Stimulated activated CD4-positive, alpha-beta T cell treated with anti-CD3 and anti-CD28 coated beads, Interleukin-15, amount 100 ng/mL, for 1 hour (primary cell): ENCODE measurements at places on chromosomes 11 and 22.

GRCh38 chr11:31340903-31341572, 28.5 kb downstream of the DCDC1 start:
- no peak for DNase-seq

- no peak for DNase-seq
Observed at GRCh38 chr22:23575601-23576000, 4.5 kb downstream of the IGLL1 start.

DNA sequence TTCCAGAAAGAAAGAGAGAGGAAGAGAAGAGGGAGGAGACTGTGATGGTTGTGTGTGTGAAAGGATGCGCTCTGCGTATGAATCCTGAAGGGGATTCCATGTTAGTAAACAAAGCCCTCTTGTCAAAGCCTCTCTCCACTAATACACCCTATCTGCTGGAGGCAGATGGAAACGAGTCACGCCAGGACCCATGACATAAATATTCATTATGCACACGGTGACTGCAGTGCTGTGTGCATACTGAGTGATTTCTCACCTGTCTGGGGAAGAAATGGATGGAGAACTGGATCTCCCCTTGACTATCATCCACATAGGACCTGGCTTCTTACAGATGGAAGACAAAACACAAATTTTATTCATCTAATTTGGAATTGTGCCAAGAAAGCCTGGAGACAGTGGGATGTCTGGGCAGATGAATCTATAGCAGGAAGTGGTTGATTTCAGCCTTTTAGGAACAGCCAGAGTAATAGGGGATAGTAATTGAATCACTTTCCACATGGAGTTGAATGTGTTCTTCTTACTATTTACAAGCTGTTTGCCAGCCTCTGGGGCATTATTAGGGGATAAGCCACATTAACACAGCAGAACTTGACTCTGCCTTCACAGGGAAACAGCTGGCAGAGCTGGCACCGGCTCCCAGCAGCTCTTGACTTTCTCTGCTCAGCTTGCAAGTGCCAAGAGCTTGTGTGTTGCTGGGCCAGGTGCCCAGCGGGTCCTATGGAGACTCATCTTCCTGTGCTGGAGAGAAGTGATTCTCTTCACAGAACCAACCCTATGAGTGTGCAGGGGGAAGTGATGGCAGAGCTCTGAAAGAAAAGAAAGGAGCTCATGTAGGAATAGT, 9.0 kb downstream of the MTNR1B start:
- no peak for DNase-seq

DNA sequence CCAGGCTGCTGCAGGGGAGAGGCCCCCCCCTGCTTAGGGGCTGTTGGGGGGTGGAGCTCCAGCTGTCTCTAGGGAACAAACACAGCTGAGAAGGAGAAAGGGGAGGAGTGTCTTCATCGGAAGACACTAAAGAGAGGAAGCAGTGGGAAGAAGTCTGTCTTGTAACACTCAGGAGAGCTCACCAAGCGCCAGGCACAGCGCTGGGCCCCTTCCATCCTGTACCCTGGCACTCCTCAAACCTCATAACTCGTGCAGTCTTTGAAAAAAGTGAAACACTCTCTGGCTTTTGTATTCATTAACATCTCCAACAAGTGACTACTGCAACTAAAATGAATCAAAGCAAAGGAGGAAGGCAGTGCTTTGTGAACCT, 67.4 kb upstream of the PRDM11 start:
- DNase-seq, result no peak

- DNase-seq, result no peak
Observed at GRCh38 chr22:41619979-41620588, 759 bp downstream of the DESI1 start.

DNA sequence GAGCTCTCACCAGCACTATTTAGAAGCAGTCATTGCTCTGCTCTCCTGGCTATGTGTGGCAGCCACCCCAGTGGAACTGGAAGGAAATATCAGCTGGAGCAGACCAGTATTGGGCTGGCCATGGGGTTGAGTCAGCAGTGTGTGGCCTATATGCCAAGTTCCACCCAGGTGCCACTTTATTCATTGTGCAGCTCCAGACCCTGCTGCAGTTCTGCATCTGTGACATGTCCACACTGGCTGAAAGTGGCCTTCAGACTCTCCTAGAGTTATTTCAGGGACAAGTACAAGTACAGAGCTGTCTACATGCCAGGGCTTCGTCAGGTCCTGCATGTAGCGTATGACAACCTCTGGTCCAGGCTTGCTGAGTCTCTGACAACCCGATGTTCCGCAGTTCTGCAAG, 55.2 kb downstream of the CABIN1 start:
- DNase-seq, result no peak

- DNase-seq, result no peak
Observed at GRCh38 chr11:79201677-79202347, 239.0 kb downstream of the TENM4 start.

GRCh38 chr11:10192036-10192435, 102.0 kb downstream of the SBF2 start:
- DNase-seq, result no peak
